ENCODE measurements at places on chromosomes 5 and 9. TPM values are rescaled to one million over a fixed set of nuclear protein-coding genes. Genes with fewer than 3 reads are reported as not detected.

GRCh38 chr9:126546036-126546435 is 67.7 kb upstream of the LMX1B start:
- no peak overlapping the region for H3K27ac ChIP-seq
- H3K27me3 ChIP-seq = no peaks in the 10 kb centered on the region
- no peak overlapping the region for H3K4me3 ChIP-seq
- no peak for DNase-seq

DNA sequence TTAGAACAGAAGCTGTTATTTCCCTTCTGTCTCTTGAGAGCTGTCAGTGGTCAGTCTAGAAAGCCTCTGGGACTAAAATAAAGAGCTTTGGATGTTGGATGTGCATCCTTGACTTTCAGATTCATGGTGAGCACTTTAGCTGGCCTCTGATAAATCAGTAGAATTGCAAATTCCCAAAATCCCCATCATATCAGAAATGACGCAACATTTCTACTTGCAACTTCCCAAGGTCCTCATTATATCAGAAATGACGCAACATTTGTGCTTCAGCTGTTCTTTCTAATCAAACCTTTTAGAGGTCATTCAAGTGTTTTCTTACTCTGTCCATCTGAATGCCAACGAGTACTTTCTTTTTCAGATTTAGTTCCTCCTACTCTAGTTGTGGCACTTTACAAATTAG is 167.3 kb upstream of the MOCS2 start:
- H3K36me3 ChIP-seq = no peaks in the 10 kb centered on the region
- no peak for DNase-seq
- H3K4me3 ChIP-seq = no peak overlapping the region

GRCh38 chr5:62521319-62521718 is 57.3 kb upstream of the LRRC70 start:
- no peak overlapping the region for H3K27ac ChIP-seq
- H3K4me3 ChIP-seq = no peak overlapping the region
- H3K36me3 ChIP-seq = no peaks in the 10 kb centered on the region
- DNase-seq = no peak
- no peaks in the 10 kb centered on the region for H3K27me3 ChIP-seq
- no peaks in the 10 kb centered on the region for H3K4me1 ChIP-seq

DNA sequence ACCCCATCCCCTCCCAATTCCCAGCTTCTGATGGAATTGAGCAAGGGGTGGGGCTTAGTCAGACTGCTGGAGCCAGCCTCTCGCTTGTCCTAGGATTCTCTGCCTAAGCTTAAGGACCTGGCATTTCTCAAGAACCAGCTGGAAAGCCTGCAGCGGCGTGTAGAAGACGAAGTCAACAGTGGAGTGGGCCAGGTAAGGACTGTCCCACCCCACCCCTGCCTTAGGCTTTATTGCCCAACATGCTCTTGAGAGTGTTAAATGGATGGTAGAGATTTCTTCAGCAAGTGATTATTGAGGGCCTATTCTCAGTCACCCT is 1.1 kb downstream of the SLC35A4 start:
- H3K4me1 ChIP-seq = peaks cover 36% of the 10 kb centered on the region
- no peak overlapping the region for H3K4me3 ChIP-seq
- H3K36me3 ChIP-seq = no peaks in the 10 kb centered on the region

GRCh38 chr5:145979270-145980223 is 43.2 kb downstream of the SH3RF2 start:
- no peak overlapping the region for H3K4me3 ChIP-seq
- no peaks in the 10 kb centered on the region for H3K27me3 ChIP-seq
- H3K36me3 ChIP-seq = no peaks in the 10 kb centered on the region
- H3K4me1 ChIP-seq = peaks cover 83% of the 10 kb centered on the region
- peak; percentile 44 for DNase-seq

GRCh38 chr5:125499636-125500332 is 753.3 kb upstream of the ZNF608 start:
- no peak overlapping the region for H3K27ac ChIP-seq
- H3K27me3 ChIP-seq = no peaks in the 10 kb centered on the region
- no peaks in the 10 kb centered on the region for H3K4me1 ChIP-seq
- no peak for DNase-seq

DNA sequence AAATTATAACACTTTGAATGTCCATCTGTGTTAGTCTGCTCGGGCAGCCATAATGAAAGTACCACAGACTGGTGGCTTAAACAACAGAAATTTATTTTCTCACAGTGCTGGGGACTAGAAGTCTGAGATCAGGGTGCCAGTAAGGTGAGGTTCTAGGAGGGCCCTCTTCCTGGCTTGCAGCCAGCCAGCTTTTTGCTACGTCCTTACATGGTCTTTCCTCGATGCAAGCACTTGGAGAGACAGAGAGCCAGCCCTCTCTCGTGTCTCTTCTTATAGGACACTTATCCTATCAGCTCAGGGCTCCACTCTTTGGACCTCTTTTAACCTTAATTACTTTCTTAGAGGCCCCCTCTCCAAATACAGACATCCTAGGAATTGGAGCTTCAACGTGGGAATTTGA is 351.8 kb downstream of the SPOCK1 start:
- H3K27ac ChIP-seq = no peak overlapping the region
- no peak overlapping the region for H3K4me3 ChIP-seq
- no peaks in the 10 kb centered on the region for H3K4me1 ChIP-seq
- no peak for DNase-seq
- H3K36me3 ChIP-seq = no peaks in the 10 kb centered on the region

Gene PIP5K1B
- total RNA-seq = 3.6 TPM

Gene C5orf58
- total RNA-seq = not detected

Gene PCDHGA7
- total RNA-seq = 5.2 TPM

Gene FGF10
- 8.6 TPM for total RNA-seq

Gene ADGRD2
- total RNA-seq = not detected

Data from body of pancreas (tissue), 4 donors.